ENCODE measurements at places on chromosomes 5 and 9. TPM values are rescaled to one million over a fixed set of nuclear protein-coding genes. Genes with fewer than 3 reads are reported as not detected.
A peak's percentile ranks its signal among the peaks of the same experiment; 100 is the strongest.

The UGT3A2 gene
- 3.1 TPM for total RNA-seq

DNA sequence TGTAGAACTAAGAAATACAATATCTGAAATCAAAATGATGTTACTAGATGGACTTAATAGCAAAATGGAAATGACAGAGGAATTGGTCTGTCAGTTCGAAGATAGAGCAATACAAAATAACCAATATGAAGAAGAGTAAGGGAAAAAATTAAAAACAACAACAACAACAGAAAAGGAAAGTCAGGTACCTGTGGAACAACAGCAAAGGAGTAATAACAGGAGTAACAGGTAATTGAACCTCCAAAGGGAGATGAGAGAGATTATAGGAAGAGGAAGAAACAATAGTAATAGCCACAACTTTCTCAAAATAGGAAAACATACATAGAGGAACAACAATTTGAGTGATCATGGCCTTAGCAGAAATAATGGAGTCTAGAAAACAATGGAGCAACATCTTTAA is 13.7 kb downstream of the POLK start:
- DNase-seq: no peak

DNA sequence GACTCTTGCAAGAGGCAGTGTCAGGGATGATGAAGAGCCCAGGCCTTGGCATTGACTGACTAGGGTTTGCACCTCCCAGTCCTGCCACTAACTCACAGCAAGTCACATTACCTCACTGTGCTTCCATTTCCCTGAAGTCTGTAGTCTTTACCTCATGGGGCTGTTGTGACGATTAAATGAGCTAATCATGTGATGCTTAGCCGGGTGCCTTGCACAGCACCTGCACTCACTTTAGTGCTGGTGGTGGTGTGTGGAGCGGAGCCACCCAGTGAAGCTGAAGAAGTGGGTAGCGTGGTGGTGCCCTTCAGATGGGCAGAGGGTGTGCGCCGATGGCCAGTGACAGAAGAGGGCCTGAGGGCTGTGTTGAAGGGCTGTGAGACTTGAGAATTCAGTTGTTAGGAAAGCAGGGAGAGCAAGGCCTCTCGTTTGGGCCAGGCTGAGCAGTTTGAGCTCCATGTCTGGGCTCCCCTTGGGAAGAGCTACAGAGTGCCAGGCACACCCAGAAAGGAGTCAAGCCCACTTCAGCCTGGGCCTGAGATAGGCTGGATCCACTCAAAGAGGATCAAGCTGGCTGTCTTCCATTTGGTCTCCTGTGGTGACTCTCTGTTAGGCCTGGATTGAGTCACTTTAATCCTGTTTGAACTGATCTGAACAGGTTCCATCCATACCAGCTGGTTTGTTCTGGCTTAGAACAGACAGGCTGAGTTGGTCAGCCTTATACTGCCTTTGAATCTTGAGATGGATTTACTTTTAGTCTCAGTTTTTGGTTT is 42.5 kb downstream of the RALGPS1 start:
- DNase-seq: no peak

The NR3C1 gene
- total RNA-seq: 55.0 TPM

DNA sequence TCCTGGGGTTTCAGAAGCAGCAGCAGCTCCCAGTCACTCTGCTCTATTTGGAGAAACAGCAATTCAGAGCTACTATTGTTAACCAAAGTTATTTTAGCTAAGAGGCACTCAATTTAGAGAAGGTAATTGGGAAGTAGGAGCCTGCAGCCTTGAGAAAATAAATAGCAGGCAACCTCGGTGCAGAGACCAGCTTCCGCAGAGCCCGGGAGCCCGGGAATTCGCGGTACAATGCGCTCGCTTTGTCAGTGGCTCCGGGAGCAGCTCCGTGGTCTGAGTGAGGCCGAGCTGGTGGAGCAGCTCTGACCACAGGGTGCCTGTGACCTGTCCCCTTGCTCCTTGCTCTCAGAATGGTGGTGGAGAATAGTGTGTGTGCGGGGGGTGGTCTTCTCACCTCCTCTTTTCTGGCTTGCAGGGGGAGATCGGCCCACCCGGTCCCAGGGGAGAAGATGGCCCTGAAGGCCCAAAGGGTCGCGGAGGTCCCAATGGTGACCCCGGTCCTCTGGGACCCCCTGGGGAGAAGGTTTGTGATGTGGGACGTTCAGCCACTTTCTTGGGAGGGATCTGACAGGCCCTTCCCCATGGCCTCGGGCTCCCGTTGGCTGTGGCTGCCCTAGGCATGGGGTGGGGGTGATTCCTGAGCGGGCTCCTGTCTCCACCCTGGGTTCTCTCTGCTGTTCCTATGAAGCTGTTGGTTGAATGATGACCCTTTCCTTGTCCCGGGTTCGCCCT is 95.9 kb upstream of the FCN2 start:
- DNase-seq: no peak

GRCh38 chr5:143376911-143377813 is 26.3 kb downstream of the NR3C1 start:
- DNase-seq: no peak

The HSPA4 gene
- 46.1 TPM for total RNA-seq

DNA sequence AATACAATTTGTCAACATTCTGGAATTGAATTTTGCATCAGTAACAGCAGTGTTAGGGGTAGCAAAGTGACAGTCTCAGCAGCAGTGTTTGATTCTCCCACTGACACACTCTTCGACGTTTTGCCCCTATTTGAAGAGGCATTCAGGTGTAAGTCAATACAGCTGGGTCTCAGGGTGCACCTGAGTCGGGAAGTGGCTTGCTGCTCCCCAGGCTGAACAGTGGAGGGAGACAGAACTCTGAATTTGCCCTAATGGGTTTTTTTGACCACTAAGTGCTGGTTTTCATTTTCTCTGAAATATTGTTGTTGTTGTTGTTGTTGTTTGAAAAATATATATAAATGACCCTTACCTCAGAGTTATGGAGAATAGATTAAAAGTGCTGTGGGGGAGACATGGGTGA is 223.2 kb downstream of the TLR4 start:
- no peak for DNase-seq

DNA sequence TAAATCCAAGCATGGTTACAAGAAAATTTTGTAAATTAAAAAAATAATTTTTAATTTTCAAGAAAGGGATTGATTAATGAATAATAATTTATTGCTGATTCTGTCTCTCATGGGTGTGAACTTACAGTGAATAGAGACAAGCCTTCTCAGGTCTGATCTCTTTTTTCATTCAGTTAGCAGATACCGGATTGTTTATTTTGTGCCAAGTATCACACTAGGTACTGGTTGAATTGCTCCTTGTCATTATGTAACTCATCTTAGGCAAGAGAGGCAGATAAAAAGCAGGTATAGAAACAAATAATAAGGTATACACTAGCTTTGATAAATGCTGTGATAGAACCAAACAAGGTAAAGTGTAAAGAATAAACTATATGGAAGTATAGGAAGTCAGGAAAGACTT is 283.3 kb downstream of the PJA2 start:
- no peak for DNase-seq

The GRM6 gene
- not detected for total RNA-seq

DNA sequence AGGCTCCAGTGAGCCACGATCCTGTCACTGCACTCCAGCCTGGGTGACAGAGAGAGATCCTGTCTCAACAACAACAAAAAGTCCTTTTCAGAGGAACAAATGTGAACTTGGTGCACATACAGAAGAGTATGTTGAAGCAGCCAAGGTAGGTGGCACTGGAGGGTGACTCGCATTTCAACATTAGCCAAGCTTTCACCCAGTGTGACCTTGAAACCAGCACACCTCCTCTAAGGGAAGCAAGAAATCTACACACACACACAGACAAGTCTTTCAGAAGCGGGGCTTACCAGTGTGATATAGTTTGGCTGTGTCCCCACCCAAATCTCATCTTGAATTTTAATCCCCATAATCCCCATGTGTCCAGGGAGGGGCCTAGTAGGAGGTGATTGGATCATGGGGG is 225.2 kb downstream of the SEMA5A start:
- DNase-seq: no peak

DNA sequence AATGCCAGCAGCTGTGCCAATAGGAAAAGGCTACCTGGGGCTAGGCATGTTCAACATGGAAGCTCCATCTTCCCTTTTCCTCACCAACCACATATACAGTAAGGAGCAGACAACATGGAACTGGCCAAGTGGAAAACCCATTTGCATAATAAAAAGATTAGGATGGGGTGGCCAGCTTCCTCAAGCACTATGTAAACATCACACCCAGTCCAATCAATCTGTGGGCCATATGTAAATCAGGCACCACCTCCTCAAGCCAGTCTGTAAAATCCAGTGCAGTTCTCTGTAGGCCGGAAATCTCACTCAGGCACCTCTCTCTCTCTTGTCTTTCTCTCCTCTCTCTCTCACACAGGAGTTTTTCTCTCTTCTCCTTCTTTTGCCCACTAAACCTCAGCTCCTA is 360.2 kb upstream of the GRIA1 start:
- DNase-seq: no peak

DNA sequence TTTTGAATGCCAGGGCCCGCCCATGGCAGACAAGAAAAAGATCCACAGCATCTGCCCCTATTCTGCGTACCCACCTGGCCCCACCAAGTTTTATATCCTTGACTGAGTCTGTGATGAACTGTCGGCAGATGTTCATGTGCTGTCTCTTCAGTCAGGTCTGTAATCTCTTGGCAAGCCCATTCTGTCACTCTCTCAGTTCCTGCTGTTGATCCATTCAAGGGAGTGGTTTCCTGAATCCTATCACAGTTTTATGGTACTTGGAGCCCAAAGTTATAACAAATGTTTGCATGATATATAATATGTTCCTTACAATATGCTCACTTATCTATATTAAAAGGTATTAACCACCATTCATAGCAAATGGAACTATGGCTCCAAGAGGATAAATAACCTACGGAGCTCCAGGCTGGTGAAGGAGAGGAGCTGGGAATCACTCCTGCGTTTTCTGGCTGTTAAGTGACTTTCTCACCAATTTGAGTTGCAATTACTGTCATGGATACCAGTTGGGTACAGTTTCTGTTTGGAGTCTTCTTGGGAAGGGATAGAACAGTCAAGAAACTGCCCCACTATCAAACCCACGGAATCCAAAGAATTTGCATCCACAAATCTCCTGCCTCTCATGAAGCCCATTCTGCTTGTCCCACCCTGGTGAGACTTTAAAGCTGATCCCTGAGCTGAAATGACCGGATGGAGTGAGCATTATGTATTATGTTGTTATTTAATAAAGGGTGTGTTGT is 103.4 kb upstream of the SPRY4 start:
- DNase-seq: peak; percentile 14

The NHP2 gene
- total RNA-seq: 210 TPM

GRCh38 chr9:114719290-114719689 is 37.3 kb upstream of the TEX48 start:
- DNase-seq: no peak

- peak; percentile 49 for DNase-seq
Measured at GRCh38 chr5:138148811-138149210, 9.6 kb upstream of the NME5 start.

The TAF11L13 gene
- total RNA-seq: not detected

DNA sequence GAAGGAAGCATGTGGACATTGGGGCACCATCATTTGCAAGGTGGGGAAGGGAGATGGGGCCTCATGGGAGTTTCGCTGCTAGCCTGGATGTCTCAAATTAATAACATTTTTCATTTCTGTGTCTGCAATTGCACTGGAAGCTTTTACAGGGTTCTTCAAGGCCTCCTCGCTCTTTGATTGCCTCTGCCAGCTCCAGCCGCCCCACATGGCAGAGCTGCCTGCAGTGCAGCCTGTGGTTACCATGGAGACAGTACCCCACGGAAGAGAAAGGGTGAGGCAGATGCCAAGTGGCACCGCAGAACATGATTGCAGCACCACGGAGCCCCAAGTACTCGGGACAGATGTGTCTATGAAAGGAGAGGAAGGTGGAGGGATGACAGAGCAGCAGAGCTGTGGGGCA is 25.4 kb downstream of the CTNND2 start:
- no peak for DNase-seq

DNA sequence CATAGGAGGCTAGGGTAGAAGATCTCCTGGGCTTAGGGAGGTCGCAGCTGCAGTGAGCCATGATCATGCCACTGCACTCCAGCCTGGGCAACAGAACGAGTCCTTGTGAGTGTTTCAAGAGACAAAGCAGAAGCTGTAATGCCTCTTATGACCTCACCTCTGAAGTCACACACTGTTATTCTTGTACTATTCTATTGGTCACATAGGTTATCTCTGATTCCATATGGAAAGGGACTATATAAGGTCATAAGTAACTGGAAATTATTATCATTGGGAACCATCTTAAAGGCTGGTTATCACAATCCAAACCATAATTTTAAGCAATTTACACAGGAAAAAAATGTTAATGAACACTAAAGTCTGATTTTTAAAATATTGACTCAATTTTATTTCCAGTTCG is 17.9 kb upstream of the AFF4 start:
- DNase-seq: no peak

DNA sequence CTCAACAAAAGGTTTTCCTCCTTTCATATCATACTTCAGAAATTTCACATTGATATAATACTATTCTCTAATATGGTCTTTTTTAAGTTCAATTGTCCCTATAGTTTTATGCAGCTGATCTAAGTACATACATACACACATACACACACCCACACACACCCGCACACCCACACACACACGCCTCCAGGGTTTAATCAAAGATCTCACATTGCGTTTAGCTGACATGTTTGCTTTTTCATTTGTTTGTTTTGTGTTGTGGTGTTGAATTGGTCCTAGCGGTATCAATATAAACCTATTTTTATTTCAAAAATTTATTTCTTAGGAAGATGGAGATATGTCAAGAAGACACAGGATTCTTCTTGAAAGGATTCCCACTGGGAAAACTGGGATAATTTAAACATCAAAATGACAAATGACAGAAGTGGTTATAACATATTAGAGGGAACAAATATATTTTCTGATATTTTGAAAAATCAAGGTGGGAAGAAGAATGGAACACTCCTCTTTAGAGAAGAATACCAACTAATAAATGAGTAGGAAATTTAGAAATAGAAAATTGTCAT is 434.9 kb upstream of the SLC30A5 start:
- no peak for DNase-seq

The ANKHD1 gene
- 97.7 TPM for total RNA-seq

GRCh38 chr9:115032296-115032695 is 85.7 kb downstream of the TNC start:
- no peak for DNase-seq

- no peak for DNase-seq
Measured at GRCh38 chr9:22265038-22265437, 181.6 kb upstream of the DMRTA1 start.

DNA sequence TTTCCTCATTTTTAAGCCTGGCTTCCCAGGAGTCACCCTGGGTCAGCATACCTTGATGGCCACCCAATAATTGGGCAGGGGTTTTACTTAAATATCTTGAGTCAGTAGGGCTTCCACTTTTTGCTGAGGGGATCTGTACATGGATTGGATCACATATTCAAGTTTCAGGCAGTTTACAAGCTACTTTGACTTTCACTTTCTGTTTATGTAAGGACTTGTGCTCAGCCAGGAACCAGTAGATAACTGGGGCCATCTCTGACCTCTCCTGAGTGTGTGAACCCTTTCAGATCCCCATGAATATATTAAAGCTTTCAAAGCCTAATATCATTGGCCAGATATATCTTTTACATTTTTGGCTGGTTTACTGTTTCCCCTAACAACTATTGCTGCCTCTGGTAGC is 45.1 kb downstream of the SLCO6A1 start:
- DNase-seq: no peak
